ENCODE measurements at places on chromosomes 5 and 9.
A peak's percentile ranks its signal among the peaks of the same experiment; 100 is the strongest.

DNA sequence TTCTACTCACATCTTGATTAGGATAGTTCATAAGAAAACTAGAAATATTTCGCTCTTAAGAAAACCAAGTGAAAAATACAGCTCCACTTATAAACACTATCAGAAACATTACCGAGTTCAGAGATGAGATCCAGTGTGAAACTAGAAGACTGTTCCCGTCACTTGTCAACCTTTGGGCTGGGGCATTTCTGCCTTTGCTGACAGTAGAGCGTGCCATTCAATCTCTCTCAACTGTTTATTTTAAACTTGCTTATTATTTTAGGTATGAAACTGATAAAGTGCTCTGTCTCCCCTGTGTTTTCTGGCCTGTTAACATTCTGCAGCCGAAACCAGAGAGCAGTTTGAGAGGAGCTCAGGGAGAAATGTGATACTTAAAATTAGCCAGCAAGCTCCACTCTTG, 16.7 kb downstream of the MRRF start:
- no peak for DNase-seq

- DNase-seq: no peak
Measured at GRCh38 chr5:134451225-134451935, 39.7 kb upstream of the CDKN2AIPNL start.

GRCh38 chr5:170623576-170624181, 119.9 kb downstream of the KCNIP1 start:
- peak; percentile 70 for DNase-seq

- no peak for DNase-seq
Measured at GRCh38 chr5:1089621-1090040, 22.2 kb downstream of the SLC12A7 start.

GRCh38 chr9:90600029-90600428, 42.6 kb downstream of the DIRAS2 start:
- DNase-seq: no peak

GRCh38 chr5:64165500-64166200, at the start of gene RNF180:
RNF180 (plus strand) TSS chr5:64165843; CDS start chr5:64200808, 34,965 bp downstream.
- DNase-seq: peak; percentile 15

DNA sequence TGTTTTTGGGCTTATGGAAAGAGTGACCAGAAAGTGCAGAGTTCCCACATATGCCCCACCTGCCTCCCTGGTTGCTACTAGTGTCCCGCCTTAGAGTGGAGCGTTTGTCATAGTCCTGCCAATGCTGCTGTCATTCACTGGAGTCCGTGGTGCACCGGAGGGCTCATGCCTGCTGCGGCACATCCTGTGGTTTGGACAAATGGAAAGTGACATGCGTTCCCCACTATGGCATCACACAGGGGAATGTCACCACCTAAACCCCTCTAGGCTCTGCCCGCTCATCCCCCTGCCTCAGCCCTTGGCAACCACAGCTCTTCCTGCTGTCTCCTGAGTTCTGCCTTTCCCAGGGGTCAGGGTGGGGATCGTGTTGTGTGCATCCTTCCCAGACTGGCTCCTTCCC, 29.2 kb downstream of the IRX4 start:
- DNase-seq: no peak

- DNase-seq: no peak
Measured at GRCh38 chr9:101388507-101388993, 3.7 kb upstream of the BAAT start.

DNA sequence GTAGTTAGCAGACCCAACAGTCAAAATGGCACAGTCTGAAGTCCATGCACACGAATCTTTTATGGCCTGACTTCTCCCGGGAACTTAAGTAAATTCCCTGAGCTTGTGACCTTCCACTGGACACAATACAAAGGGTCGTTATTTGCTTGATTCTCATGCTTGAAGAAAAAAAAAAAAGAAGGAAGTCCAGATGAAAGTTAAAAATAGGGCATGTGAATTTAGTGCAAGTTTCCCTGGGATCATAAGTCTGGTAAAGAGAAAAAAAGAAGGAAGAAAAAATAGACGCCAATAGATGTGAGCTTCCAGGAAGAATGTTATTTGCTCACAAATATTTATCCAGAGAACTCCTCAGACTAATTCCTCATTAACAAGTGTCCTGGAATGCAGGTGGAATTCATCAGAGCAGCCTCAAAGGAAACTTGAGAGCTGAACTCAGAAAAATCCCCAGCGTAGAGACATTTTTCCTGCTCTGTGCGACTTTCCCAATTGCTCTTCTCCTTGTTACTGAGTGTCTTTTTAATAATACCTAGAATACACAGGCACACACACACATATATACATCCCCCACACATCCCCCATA, 616.3 kb downstream of the EBF1 start:
- no peak for DNase-seq

DNA sequence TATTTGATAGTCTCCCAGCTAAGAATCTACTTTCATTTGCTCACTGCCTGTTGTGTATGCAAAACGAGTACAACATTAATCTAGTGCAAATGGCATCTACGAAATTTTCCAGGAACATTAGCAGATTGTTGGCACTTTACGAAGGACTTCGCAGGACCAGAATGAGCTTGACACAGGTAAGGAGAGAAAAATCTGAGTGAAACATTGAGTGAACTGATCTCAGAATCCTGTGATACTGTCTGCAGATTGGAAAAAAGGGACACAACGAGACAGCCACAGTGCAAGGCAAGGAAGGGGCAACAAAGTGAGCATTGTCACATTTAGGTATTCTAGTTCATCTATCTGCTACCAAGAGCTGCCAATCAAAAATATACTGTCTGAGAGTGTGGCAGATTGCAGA, 350.5 kb downstream of the ZNF608 start:
- no peak for DNase-seq

GRCh38 chr9:134521817-134522501, 119.6 kb upstream of the COL5A1 start:
- no peak for DNase-seq

DNA sequence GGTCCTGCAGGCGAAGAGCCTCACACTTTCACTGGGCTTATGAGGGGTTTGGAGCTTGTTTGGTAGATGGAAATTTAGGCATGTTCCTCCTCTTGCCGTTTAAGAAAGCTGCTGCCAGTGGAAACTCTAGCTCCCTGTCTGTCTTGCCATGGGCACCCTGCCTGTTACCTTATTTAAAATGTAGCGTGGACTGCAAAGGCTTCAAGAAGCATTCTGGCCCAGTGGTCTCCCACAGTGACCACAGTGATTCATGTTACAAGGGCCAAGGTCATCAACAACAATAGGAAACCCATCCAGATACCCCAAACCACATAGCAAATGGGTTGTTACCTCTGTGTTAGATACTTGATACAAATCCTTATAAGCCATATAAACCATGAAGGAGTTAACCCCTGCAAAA, 96.6 kb downstream of the DPYSL3 start:
- DNase-seq: no peak

DNA sequence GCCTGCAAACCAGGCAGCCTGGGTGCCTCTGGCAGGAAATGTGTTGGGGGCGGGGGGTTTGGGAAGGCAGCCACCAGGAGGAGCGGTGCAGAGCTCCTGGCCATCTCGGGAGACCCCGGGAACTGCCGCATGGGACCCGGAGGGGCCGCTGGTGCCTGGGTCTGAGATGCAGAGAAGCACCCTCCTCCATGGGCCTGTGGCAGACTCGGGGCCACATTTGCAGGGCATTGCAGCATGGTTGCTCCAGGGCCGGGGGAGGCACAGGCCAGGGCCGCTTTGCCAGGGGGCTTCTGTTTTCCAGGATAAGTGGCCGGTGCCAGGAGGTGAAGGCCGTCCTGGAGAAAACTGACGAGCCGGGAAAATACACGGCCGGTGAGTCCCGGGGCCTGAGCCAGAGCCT, 1.7 kb downstream of the LCN1 start:
- no peak for DNase-seq

DNA sequence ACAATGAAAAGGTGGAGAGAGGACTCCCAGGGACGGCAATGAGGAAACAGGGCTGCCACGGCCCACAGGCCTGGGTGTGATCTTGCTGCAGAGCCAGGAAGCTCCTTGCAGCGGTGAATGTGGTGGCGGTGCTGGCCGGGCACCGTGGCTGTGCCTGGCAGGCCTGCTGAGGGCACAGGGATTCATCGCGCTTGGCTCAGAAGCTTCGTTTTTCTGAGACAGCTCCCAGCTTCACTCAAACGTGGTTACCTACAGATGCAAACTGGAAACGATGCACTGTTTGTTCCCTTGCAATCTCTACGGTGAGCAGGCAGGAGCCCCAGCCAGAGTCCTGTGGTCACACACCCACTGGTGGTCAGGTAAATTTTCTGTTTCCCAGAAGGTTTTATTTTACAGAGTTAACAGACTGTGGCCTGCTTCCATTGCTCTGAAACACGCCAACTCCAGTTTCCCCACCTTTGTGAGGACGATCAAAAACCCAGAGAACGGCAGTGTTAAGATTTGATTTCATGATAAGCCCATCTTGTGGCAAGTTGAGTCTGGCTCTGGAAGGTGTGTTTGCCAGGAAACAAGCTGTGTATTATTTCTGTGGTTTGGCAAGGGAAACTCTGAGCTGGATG, 183.9 kb downstream of the AUH start:
- DNase-seq: peak; percentile 81

DNA sequence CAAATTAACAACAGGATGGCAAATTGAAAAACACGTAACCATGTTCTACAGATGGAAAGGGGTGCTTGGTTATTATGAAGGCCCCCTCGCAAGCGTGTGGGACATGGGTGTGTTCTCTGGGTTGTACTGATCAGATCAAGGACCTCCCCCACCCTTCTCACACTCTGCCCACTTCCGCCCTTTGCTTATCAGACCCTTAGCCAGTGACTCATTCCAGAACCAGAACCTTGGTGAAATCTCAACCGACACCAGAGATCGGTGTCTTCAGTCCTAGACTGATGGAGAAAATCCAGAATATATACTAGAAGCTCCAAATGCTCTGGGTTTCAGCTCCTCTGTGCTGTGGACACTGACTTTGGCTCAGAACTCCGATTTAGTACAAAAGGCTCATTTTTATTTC, 64.9 kb downstream of the PTTG1 start:
- peak; percentile 42 for DNase-seq

- no peak for DNase-seq
Measured at GRCh38 chr5:32357658-32358057, 44.9 kb upstream of the MTMR12 start.

DNA sequence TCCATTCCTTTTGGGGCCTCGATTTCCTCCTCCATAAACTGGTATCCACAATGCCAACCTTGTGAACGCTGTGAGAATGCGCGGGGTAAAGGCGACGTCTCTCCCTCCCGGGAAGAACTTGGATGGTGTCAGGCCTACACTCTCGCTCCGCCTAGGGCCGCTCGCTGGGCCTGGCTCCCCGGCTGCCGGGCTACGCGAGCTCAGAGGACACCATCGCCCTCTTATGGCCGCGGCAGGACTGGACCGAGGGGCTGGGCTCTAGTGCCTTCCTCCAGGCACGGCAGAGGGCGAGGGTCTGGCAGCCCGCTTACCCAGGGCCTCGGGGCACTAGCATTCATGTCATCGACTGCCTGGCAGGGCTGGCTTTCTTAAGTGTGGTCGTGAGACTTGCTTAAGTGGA, 1.3 kb upstream of the EXOSC2 start:
- DNase-seq: peak; percentile 52

- DNase-seq: no peak
Measured at GRCh38 chr9:89779405-89780203, 174.8 kb downstream of the GADD45G start.

DNA sequence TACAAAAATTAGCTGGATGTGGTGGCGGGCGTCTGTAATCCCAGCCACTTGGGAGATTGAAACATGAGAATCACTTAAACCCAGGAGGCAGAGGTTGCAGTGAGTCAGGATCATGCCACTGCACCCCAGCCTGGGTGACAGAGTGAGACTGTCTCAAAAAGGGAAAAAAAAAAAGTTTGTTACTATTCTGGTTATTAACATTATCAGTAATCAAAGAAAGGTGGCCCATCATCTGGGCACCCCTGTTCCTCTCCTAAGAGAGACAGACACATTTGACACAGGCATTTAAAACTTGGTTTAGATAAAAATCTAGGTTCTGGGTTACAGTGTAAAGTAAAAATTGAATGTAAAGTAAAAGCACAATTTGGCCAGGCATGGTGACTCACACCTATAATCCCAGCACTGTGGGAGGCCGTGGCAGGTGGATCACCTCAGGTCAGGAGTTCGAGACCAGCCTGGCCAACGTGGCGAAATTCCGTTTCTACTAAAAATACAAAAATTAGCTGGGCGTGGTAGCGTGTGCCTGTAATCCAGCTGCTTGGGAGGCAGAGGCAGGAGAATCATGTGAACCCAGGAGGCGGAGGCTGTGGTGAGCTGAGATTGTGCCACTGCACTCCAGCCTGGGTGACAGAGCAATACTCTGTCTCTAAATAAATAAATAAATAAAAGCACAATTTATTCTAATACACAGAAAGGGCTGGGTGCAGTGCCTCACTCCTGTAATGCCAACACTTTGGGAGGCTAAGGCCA, 16.7 kb upstream of the PHYHD1 start:
- DNase-seq: peak; percentile 47
